ENCODE measurements at places on chromosomes 3 and 15.

GRCh38 chr15:57382215-57382614 is 5.9 kb downstream of the CGNL1 start:
- no peak for DNase-seq

DNA sequence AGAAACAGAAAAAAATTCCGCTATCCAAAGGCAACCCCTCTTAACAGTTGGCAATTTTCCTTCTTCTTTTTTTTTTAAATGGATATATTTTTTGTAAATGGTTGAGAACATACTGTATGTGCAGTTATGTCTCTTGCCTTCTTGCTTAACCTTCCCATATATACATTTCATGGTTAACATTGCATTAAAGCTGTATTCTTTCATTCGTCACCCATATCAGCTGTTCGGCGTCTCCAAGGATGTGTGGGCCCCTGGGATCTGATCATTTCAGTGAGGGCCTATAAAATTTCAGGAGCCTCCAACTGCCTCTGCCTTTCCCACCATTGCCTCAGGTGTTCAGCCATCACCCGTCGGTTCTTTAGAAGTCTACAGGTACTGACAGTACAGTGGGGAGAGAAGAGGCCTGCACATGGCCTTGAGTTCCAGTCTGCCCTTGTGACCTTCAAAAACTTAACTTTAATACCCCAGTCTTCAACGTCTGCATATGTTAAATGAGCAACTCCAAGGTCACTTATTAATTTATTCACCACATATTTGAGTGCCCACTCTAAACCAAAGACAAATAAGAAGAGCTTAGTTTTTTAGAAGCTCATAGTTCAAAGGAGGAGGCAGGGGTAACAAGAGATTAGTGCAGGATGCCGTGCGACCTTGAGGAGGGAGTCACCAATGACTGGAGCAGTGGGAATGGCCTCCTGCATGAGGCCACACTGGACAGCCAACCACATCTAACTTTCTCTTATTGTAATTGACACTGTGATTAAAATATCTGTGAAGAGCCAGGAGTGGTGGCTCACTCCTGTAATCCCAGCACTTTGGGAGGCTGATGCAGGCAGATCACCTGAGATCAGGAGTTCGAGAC is 6.9 kb downstream of the ST6GAL1 start:
- DNase-seq: no peak

DNA sequence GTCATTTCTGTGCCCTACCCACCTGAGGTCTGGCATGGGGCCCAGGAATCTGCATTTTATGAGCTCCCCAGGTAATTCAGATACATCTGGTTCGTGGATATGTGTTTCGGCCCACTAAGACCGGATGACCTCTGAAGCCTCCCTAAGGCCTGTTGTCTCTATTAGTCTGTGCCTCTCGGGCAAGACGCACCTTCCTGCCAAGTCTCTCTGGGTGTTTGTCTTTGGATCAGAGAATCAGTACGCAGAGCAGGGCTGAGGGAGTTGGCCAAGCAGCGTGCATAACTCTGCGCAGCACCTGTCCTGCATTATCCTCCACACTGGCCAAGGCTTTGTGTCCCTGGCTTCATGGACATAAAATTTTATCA is 181.0 kb downstream of the THSD4 start:
- DNase-seq: no peak

DNA sequence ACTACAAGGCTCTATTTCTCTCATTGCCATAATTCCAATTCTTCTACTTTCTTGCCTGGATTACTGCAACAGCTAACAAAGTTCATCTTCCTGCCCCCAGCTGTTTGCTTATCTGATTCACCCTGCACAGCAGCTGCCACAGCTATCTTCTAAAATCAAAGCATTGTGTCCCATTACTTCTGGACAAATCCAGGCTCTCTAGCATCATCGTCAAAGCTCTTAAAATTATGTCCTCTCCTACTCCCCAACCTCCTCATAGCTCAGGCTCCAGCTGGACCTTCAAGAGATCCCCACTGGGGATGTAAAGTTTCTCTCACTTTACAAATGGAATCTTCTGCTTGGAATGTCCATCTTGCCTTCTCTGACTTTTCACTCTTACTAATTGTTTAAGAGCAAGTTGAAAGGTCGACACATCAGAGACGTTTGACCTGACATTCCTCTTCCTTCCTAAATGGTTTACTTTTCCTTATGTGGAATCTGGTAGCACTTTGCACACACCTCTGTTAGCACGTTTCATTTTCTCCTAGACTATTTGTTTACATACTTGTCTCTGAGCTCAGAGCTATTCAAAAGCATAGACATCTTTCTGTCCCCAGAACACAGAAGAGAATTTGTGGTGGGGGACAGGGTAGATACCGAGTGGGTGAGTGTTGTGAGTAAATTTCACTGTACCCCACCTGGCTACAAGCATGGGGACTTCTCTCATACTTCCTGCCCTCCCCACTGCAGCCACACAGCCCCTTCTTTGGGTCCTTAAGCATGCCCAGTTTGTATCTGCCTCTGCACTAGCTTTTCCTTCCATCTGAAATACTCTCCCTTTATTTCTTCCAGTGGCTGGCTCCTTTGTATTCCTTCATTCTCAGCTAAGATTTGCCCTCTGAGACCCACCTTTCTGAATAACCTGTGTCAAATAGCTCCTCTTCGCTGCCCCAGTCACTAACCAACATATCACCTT is 77.9 kb downstream of the SERPINI1 start:
- no peak for DNase-seq

DNA sequence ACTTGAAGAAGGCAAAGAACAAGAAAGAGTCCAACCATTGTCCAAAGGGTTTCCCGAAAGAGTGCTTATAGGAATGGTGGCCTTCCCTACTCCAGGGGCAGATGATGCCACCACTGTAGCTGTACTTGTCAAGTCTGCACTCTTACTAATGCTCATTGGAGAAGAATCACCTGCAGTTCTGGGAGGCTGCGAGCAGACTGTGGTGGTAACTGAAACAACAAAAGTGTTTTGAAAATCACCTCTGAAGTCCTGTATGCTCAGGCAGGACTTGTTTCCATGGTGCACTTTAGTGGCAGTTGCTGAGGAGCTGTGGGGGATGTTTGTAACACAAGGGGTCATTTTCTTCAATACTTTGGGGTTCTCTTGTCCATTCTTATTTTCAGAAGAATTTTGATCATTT is 36.0 kb downstream of the USF3 start:
- no peak for DNase-seq

DNA sequence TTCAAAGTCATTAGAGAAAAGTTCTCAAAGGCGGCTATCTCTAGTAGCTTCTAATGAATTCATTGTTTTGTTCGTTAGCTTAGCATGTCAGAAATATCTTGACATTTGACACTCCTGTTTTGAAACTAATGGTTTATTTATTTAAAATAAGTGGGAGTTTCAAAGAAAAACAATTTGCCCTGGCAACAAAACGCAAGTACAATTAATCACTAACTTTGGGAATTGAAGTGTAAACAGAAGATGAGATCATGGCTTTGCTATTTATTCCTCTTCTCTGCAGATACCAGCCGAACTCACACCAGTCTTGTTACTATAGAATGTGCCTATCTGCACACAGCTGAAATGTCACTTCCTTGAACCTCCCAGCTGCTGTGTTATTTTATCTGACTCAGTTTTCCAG is 27.5 kb downstream of the MASP1 start:
- no peak for DNase-seq

DNA sequence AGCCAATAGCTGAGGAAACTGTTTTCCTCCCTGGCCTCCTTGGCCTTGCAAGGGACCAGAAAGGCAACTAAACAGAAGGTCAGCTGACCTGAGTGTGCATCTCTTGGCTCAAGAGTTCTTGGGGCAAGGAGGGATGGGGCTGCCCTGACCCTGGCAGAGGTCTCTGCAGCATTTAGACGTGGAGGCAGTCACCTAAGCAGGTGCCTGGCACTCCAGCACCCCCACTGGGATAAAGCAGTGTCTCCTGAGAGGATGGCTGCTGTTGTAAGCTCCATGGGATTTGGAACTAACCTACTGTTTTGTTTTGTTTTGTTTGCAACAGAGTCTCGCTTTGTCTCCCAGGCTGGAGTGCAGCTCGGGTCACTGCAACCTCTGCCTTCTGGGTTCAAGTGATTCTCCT is 185.2 kb downstream of the TBC1D2B start:
- DNase-seq: no peak

DNA sequence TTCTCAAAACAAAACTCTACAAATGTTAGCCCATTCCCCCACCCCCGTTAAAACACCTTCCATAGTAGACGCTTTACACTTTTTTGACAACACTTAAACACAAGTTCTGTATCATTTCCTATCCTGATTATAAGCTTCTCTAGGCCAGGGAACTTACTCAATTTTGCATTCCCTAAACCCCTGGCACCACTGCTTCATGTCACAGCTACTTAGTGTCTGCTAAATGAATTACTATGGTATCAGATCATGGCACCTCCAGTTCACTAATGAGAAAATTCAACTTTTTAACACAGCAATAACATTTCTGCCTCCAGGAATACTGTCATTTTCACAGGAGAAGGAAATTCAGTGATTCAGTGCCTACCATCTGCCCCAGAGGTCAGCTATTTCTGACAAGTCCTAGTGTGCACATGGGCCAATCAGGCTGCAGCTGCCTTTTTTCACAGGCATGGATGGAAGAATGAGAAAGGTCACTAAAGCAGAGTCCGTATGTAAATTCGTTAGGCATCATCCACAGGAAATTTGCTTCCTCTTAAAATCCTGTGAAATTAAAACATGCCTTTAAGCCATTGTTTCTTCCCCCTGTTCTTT is 18.5 kb downstream of the SFMBT1 start:
- no peak for DNase-seq

- DNase-seq: no peak
Measured at GRCh38 chr15:70902107-70902506, 9.5 kb downstream of the LRRC49 start.

- DNase-seq: no peak
Measured at GRCh38 chr3:9703240-9703639, 393 bp upstream of the CPNE9 start.

DNA sequence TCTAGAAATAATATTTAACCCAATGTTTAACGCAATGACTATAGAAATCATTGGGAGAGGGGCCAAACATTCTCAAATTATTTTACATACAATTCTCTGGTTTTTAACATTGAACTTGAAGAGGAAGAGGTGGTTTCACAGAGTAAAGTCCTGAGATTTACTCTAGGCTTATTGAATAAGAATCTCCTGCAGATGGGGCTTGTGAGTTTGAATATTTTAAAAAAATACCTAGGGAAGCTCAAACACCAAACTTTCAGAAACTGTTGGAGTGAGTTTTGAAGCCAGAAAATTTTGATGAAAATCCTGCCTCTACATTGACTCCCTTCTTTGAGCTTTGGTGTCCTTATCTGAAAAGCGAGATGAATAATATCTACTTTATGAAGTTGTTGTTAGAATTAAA is 906.6 kb downstream of the TUSC7 start:
- DNase-seq: no peak

- DNase-seq: no peak
Measured at GRCh38 chr3:172787746-172788145, 37.2 kb downstream of the ECT2 start.

- no peak for DNase-seq
Measured at GRCh38 chr3:385151-385550, 188.6 kb downstream of the CHL1 start.

DNA sequence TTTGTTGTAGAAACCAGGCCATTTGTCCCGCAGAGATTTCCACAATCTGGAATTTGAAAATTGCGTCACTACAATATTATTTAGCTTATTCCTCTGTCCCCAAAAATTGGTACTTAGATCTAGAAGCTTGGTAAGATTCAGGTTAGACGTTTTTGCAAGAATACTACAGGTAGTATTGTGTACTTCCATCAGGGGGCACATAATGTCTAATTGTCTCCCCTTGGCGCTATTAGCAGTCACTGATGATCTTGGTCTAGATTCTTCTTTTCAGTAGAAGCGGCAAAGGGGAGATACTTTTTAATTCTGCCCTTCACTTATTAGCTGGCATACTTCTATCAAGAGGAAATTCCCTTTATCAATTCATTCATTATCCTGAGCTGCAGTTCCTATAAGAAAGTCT is 42.6 kb upstream of the TRIM42 start:
- DNase-seq: no peak

DNA sequence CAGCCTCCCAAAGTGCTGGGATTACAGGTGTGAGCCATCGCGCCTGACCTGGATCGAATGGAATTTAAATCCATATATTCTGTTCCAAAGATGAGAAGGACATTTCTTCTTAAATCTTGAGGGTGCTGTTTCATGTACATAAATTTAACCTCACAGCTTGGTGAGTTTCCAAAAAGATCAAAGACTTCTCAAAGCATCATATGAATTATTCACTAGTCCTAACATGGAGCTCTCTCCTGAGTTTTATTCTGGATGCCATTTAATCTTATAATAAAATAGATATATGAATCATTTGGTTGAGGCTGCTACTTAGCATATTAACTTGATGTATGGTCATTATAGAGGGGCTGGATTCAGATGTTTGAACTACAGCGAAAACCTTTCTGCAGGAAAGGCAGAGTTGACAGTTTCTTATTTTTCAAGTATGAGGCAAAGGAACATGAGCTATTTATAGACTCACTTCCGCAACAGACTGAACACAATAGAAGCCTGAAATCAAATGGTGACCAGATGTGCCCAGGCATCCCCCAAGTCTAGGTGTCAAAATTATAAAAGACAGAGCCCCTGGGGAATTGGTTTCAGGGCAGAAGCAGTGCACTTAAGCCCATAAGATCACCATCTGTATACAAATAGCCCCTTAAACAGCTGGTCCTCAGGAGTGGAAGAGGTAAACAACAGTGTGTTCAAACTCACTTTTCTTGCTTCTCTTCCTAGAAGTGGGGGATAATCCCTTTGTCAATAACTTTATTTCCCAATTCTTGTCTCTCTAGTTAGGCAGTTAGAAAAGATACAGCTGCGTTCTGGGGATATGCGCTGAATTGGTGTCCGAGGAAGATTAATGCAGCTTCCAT is 29.7 kb downstream of the STARD9 start:
- no peak for DNase-seq

GRCh38 chr3:114168150-114168549 is 10.7 kb downstream of the DRD3 start:
- no peak for DNase-seq

- DNase-seq: no peak
Measured at GRCh38 chr15:22966321-22967083, 13.7 kb downstream of the CYFIP1 start.

DNA sequence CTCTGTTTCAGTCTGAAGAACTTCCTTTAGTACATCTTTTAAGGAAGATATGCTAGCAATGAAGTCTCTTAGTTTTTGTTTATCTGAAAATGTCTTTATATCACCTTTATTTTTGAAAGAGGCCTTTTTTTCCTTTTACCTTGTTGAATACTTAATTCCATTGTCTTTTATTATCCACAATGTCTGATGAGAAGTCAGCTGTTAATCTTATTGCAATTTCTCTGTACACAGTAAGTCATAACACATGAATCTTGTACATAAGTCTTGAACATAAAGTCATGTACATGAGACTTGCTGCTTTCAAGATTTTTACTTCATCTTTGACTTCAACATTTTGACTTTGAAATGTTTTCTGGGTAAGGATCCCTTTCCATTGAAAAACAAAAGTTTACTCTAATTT is 424.3 kb upstream of the ATP10A start:
- no peak for DNase-seq

- no peak for DNase-seq
Measured at GRCh38 chr3:48407542-48408099, 22.3 kb downstream of the PLXNB1 start.

GRCh38 chr3:134239538-134239937 is 11.1 kb downstream of the RYK start:
- DNase-seq: no peak
